Transverse colon (tissue), 4 donors: ENCODE measurements at places on chromosomes 4 and X. TPM values are rescaled to one million over a fixed set of nuclear protein-coding genes. Genes with fewer than 3 reads are reported as not detected.

GRCh38 chr4:133152831-133153481 is 3.9 kb downstream of the PCDH10 start:
- no peaks in the 10 kb centered on the region for H3K36me3 ChIP-seq
- DNase-seq: no peak
- no peak overlapping the region for H3K4me3 ChIP-seq
- H3K4me1 ChIP-seq: peaks cover 20% of the 10 kb centered on the region

DNA sequence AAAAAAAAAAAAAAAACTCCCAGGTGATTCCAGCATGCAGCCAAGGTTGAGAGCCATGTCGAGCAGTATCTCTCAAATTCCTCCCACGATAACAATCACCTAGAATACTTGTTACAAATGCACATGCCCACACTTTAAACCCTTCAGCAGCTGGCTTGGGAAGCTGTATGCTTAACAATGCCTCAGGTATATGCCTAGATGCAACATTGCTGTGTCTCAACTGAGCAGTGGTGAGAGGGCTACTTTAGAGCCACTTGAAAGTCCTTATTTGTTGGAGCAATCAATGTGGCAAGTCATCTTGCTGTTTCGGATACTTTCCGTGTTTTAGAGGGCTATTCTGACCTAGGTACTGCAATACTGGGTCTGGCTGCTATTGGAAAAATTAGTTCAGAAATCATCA is 487.4 kb downstream of the INPP4B start:
- no peaks in the 10 kb centered on the region for H3K4me1 ChIP-seq
- H3K4me3 ChIP-seq: no peak overlapping the region
- no peak overlapping the region for H3K27ac ChIP-seq

GRCh38 chr4:14902342-14902741 is 99.9 kb upstream of the CPEB2 start:
- no peaks in the 10 kb centered on the region for H3K27me3 ChIP-seq
- no peak overlapping the region for H3K27ac ChIP-seq
- H3K36me3 ChIP-seq: no peaks in the 10 kb centered on the region
- no peak overlapping the region for H3K4me3 ChIP-seq
- DNase-seq: no peak

- no peak overlapping the region for H3K27ac ChIP-seq
- no peaks in the 10 kb centered on the region for H3K27me3 ChIP-seq
- H3K36me3 ChIP-seq: no peaks in the 10 kb centered on the region
Observed at GRCh38 chr4:123836851-123837595, 440.4 kb downstream of the SPRY1 start.

The SMC1A gene
- total RNA-seq: 67.3 TPM

The MAGIX gene
- 28.8 TPM for total RNA-seq
